ENCODE measurements at places on chromosomes 5 and 9.

DNA sequence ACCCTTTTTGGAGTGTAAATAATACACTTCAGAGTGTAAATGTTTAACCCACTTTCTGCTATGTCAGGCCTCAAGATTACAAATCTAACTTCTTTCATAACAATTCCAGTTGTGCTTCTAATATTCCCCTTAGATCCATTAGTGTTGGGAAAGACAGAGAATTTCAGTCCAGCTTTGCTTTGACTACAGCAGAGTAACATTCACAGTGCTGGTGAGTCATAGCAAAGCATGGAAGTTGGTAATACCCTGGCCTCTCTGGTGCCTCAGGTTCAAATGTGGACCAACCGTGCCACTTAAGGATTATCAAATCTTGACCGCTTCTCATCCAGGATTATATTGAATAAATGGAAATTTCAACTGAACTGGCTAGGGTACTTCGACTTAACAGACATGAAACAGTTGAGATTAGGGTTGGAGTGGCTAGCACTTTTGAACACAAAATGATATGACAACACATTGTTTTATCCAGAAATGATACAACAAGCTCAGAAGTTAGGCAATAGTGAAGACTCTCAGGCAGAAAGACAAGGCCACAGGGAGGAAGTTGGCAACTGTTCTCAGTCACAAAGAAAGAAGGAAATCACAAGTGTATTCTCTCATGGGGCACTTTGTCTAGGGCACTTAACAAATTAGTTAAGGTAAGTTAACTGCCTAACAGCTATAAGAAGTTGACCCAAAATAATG lies 24.4 kb upstream of the RASA1 start:
- no peak for DNase-seq

GRCh38 chr9:88060746-88061145 lies 77.5 kb downstream of the SPATA31C2 start:
- no peak for DNase-seq

GRCh38 chr9:127586096-127586495 lies 26.0 kb upstream of the STXBP1 start:
- DNase-seq: no peak

DNA sequence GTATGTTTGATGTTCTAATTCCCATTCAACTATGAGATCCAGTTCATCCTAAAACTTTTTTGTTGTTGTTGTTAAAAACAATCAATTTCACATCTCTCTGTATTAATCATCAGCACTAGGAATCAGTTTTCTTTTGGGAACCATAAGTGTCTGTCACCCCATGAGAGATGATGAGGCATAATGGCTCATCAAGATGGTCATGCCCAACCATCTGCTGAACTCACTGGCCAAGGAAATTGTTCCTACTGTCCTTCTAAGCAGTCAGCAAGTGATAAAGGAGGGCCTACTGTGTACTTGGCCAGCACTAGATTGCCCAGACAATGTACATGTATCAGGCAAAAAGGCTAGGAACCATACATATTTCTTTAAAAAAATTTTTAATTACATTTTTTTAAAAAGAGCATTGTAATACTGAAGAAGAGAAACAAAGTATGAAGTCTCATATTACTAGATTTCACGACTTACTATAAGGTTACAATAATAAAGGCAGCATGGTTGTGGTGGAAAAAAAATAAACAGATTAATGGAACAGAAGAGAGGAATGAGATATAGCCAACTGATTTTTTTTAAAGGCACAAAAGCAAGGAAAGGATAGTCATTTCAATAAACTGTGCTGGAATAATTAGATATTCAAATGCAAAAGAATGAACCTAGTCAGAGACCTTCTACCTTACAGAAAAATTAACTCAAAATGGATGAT lies 458.3 kb downstream of the SPOCK1 start:
- DNase-seq: no peak

DNA sequence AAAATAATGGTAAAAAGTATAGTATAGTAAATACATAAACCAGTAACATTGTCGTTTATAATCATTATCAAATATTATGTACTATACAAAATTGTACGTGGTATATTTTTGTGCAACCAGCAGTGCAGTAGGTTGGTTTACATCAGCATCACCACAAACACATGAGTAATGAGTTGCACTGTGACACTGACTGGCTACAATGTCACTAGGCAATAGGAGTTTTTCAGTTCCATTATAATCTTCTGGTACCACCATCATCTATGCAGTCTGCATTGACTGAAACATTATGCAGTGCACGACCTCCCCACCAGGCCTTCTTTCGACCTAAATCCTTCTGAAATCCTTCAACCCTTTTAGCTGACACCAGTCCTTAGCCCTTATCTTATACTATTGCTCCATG lies 105.8 kb downstream of the SREK1 start:
- no peak for DNase-seq

Measured in NCI-H1048 (cell line).